ENCODE measurements at places on chromosomes 16 and 17.

DNA sequence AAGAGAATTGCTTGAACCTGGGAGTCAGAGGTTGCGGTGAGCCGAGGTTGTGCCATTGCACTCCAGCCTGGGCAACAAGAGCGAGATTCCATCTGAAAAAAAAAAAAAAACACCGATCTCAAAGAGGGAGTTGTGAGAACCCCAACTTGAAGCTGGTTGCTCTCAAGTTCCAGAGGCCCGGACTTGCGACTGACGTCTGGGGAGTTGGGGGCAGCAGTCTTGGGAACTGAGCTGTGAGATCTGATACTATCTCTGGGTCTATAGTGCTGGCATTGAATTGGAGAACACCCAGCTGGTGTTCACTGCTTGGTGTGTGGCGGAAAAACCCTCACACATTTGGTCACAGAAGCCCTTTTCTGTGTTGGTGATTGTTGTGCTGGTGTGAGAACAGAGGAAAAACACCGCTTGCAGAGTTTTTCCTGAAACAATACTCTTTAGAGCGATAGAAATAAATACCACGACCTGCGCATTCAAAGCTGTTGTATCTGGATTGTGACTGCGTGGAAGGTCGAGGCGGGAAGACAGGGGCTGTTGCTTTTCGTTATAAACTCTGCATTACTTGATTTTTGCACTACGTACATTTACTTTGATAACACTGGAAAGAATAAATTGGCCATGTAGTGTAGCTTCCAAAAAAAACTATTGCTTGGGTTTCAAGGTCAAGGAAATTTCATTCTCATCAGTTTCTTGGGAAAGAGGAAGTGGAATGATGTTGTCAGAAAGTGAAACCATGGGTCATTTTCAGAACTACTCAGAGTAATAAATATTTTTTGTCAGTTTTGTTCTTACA, 8.8 kb downstream of the SCIMP start:
- DNase-seq = no peak

- DNase-seq = no peak
Observed at GRCh38 chr17:40490289-40490853, 11.1 kb downstream of the TNS4 start.

GRCh38 chr17:71801301-71801700, 319.5 kb upstream of the SOX9 start:
- DNase-seq = no peak

DNA sequence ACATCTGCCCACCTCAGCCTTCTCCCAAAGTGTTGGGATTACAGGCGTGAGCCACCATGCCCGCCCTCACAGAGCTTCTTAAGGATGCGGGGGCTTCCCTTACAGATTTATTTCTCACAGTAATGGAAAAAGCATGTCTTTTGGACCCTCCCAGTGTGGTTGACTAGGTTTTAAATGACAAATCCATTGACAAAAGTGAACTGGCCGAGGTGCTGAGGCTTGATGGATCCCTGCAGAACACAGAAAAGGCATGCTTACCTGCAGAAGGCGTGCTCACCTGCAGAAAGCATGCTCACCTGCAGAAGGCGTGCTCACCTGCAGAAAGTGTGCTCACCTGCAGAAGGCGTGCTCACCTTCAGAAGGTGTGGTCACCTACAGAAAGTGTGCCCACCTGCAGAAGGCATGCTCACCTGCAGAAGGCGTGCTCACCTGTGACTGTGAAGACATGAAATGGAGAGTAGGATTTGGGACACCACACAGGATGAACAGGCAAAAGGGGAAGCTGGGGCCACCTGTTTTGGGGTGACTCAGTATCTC, 15.1 kb upstream of the BBS2 start:
- no peak for DNase-seq

DNA sequence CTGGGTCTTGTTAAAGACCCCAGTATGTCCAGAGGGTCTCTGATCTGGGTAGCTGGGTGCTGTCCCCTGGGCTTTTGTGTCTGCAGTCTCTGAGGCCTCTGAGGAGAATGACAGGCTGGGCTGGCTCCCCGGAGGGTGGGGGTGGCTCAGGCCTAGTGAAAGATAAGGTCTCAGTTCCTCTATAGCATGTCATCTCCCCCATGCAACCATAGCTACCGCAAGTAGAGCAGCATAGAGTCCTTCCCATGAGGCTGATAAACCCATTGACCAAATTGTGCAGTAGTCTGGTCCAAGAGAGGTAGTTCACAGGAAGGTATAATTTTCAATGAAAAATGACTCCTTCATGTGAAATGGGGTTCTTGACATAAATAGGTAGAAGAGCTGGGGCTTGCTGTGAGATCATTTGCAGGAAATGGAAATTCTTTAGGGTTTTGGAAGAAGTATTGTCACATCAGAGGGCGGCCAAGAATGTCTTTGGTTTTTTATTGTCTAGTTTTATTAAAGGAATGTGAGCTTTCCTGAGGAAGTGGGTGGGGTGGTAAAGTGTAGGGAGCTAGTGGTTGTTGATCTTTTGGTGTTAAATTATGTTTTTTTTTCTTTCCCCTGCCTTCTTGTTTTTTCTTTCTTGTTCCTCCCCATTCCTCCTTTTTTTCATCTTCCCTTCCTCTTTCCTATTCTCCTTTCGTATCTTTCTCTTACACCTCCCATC, 21.0 kb downstream of the SLC7A6OS start:
- DNase-seq = peak; percentile 45

- no peak for DNase-seq
Observed at GRCh38 chr16:55565086-55565485, 1.4 kb upstream of the CAPNS2 start.

DNA sequence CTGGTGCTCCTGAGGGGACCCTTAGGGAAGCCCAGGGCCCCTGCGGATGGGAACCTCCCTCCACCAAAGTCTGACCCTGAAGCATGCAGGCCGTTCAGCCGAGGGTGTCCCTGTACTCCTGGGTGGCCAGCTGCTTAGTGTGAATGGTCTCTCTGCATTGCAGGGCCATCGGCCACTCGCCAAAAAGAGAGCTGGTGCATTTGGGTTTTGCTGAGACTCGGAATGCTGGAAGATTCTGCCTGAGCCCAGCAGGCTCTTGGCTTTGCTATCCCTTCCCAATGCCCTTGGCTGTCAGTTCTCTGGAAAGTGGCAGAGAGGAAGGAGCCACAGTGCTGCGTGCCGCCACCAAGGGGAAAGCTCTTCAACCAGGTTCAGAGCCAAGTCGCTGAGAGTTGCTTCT, 2.8 kb downstream of the MEOX1 start:
- DNase-seq = no peak

DNA sequence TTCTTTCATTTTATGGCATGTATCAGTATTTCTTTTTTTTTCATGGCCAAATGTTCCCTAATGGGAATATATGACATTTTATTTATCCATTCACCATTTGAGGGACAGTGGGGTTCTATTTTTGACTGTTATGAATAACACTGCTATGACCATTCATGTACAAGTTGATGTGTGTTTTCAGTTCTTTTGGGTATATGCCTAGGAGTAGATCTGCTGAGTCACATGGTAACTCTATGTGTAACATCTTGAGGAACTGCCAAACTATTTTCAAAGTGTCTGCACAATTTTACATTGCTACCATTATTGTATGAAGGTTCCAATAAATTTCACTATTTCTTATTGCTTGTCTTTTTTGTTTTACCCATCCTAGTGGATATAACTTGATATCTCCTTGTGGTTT, 223.0 kb downstream of the TANC2 start:
- DNase-seq = no peak

DNA sequence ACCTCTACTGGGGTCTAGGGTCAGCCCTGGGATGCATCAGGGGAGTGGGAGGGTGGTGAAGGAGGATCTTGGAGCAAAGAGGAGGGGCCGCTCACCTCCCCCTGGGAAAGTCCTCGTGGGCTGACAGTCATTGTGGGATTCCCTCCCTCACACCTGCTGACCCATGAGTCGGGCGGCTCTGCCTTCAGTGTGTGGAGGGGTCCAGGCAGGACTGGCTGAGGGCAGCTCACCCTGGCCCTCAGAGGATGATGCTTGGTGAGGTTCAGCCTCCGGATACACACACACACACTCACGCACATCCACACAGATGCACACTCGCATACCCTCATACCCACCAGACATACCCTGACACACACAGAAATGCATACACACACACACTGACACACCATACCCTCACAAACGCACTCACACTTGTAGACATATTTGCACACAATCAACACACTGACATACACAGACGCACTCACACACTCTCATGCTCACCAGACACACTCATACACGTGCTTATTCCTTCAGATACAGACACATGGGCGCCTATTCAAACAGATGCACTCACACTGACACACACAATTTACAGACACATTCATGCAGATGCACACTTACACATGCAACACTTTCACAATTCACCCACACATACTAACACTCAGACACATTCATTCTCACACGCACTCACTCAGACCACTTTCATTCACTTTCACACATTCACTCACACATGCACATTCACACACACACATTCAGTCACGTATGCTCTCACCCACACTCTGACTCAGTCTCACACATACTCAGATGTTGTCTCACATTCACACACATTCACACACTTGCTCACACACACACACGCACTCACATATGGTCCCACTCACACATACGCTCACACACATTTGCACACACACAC, 105.1 kb upstream of the RPL38 start:
- DNase-seq = no peak

DNA sequence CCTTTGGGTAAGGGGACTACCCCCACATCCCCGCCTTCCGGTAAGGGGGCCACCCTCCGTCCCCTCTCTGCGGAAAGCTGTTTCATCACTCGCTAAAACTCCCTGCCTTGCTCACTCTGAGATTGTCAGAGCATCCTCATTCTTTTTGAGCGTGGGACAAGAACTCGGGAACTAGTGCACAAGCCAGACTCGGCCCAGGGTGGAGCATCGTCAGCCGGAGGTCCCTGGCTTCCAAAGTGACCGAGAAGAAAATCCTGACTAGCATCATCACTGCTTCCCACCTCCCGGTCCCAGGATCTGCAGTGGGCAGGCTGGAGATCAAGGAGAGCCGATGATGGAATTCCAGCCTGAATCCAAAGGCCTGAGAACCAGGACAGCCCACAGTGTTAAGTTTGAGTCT, 380.3 kb downstream of the SEC14L1 start:
- DNase-seq = no peak

- DNase-seq = no peak
Observed at GRCh38 chr17:54864636-54865356, 35.9 kb upstream of the TOM1L1 start.

- DNase-seq = no peak
Observed at GRCh38 chr17:64499805-64500486, 3.1 kb upstream of the POLG2 start.

- no peak for DNase-seq
Observed at GRCh38 chr16:78100112-78100467, 636 bp downstream of the WWOX start.

- DNase-seq = no peak
Observed at GRCh38 chr17:56085576-56086267, 67.6 kb upstream of the ANKFN1 start.

GRCh38 chr16:51708861-51709260, 557.8 kb upstream of the SALL1 start:
- DNase-seq = no peak

GRCh38 chr16:89918453-89919347, at the start of gene MC1R:
Gene MC1R, plus strand, starts transcription at chr16:89918862. Its CDS starts 397 bp downstream, at chr16:89919259.
- DNase-seq = peak; percentile 41

DNA sequence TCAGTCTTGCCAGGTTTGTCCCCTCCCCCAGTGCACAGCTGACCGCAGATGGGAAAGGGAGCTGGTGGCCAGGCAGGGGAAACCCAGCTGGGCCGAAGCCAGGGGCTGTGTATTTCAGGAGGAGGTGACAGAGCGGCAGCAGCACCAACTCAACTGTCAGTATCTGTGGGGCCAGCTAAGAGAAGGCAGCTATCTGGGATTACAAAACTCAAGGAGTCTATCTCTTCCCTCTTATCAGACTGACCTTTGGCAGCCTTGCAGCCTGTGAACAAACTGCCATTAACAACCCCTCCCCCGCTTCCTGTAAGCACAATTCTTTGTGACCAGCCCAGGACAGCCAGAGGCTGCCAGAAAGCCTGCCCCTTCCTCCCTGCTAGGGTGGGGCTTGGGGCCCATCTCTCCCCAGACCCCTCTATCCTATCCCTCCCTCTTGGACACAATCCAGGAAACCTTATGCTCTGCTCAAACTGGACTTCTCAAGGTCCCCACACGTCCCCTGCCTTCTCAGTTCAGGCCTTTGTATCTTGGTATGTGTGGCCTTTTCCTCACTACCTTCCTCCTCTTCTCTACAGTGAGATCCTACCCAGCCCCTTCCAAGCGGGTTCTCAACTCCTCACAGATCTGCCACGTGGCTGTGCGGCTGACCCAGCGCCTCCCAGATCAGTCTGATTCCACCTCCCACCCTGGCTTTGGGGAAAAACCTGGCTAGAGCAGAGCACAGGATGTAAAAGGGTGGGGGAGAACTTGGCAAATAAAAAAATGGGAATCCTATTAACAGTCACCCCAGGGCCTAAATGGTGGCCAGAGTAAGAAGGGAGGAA, 10.5 kb downstream of the ST3GAL2 start:
- DNase-seq = peak; percentile 50

DNA sequence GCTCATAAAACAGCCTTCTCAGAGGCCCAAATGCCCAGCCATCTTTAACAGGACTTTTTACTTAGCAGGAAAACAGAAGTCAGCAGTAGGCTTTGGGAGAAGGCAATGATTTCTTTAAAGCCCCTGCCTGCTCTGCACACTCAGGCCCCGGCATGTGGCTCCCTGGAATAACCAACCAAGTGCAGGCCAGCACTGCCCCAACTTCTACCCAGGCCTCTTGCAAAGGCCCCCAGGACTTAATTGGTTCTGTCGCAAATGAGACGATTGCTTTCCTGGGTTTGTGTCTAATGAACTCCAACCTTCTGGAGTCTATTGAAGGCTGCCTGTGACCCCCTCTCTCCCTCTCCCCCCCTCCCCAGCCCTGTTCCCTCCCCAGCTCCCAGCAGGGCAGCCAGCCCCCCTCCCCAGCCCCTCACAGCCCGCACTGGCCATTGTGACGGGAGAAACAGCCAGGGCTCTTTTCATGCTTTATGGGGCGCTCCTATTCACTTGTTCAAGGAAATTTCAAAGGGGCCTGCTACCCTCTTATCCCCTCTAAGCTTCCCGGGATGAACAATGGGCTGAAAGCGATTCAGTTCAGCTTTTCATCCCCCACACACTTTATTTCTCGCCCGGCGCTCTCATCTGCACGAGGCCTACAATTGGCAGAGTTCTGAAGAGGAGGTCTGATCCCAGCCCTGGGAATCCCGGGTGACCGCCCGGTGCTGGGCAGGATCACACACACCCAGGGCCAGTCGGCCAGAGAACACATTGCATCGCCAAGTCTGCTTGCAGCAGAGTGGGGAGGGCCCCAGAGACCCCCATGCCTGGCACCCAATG, 15.5 kb downstream of the AXIN2 start:
- DNase-seq = no peak

DNA sequence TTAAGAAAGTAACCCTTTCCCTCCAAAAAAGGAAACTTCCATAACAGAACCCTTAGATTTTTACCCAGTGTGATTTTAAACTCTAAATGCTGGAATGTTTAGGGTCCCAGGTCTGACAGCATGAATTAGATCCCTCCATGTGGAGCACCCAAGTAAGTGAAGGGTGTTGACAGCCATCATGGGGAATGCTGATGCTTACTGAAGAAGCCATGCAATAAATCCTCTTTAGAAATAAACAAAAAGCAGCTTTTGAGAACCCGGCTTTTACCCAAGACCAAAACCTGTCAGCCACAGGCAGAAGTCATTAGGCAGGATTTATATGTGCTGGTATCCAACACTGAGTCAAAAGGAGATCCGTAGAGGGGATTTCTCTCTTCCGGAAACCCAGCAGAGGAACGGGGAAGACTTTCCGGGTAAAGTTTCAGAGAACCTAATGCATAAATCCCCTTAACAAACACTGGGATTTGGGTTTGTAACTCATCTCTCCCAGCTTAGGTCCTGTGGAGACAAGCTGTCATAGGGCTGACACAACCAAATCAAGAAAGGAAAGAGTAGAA, 287.5 kb downstream of the IRX3 start:
- DNase-seq = no peak

Data from activated CD8-positive, alpha-beta memory T cell treated with anti-CD3 and anti-CD28 coated beads, Interleukin-2, amount 50 U/mL, for 4 hours (primary cell).